ENCODE measurements at places on chromosomes 4 and X. TPM values are rescaled to one million over a fixed set of nuclear protein-coding genes. Genes with fewer than 3 reads are reported as not detected.

Gene PITX2
- 57.9 TPM for total RNA-seq

Gene SGMS2
- total RNA-seq: 14.2 TPM

Gene MPP1
- total RNA-seq: 15.1 TPM

Gene ACOX3
- total RNA-seq: 10.3 TPM

DNA sequence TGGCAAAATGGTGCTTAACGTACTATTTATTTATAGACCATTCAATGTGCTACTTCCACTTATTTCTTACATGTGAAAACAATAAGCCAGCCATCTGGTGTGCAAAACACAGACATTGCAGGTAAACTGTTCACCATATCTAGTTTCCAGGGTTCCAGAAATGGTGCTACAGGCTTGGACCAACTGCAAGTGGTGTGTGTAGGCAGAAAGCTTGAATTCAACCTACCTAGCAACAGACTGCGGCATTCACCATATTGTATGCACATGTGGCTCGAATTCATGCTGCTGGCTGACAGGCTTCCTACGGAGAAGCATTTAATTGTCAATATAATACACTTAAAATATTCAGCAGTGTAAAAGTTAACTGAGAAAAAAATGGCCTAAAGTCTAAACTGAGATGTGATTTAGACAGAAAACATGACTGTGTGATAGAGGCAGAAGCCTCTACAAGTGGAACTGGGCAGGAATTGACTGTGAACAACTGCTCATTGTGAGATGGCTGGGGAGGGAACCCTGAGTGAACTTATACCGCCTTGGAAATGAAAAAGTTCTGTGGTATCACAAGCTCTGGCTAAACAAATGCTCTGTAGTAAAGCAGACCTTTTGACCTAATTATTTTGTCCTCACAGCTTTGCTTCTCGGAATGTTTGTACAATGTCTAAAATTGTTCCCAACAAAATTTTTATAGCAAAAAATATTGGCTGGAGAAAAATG lies 434.7 kb downstream of the GRIA2 start:
- H3K36me3 ChIP-seq: no peaks in the 10 kb centered on the region
- H3K4me1 ChIP-seq: no peaks in the 10 kb centered on the region
- H3K4me3 ChIP-seq: no peak overlapping the region
- no peak for DNase-seq
- no peak overlapping the region for H3K27ac ChIP-seq

DNA sequence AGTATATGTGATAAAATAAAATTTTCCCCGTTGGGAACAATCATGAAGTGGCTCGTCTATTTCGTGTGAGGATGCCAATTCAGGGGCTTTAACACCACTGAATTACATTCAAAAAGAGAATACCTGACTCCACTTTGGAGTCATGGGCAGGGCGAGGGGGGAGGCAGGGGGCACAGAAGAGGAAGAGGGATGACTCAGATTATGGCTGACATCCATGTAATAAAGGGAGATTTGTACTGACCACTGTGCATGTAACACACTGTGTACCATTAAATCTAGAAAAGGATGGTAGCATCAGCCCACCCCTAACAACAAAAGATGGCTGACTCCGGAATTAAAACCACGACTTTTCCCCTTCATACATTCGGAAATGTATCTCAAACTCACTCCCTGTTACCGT lies 1.3 kb downstream of the SLC9A7 start:
- H3K4me1 ChIP-seq: no peaks in the 10 kb centered on the region
- DNase-seq: no peak
- no peak overlapping the region for H3K27ac ChIP-seq
- no peaks in the 10 kb centered on the region for H3K36me3 ChIP-seq
- H3K4me3 ChIP-seq: no peak overlapping the region

GRCh38 chr4:54837576-54838140 lies 179.9 kb downstream of the KIT start:
- H3K27me3 ChIP-seq: no peaks in the 10 kb centered on the region
- H3K27ac ChIP-seq: no peak overlapping the region
- H3K4me1 ChIP-seq: no peaks in the 10 kb centered on the region
- no peak for DNase-seq
- H3K4me3 ChIP-seq: no peak overlapping the region

- no peaks in the 10 kb centered on the region for H3K36me3 ChIP-seq
- no peaks in the 10 kb centered on the region for H3K27me3 ChIP-seq
- no peak overlapping the region for H3K4me3 ChIP-seq
- H3K27ac ChIP-seq: no peak overlapping the region
- no peak for DNase-seq
- H3K4me1 ChIP-seq: no peaks in the 10 kb centered on the region
These were observed 361.8 kb downstream of the PPP3CA start for GRCh38 chr4:100985576-100985975.

- H3K4me1 ChIP-seq: no peaks in the 10 kb centered on the region
- no peak overlapping the region for H3K27ac ChIP-seq
- DNase-seq: no peak
- no peaks in the 10 kb centered on the region for H3K36me3 ChIP-seq
- H3K4me3 ChIP-seq: no peak overlapping the region
These were observed 62.3 kb upstream of the PDE5A start for GRCh38 chr4:119690871-119691270.

DNA sequence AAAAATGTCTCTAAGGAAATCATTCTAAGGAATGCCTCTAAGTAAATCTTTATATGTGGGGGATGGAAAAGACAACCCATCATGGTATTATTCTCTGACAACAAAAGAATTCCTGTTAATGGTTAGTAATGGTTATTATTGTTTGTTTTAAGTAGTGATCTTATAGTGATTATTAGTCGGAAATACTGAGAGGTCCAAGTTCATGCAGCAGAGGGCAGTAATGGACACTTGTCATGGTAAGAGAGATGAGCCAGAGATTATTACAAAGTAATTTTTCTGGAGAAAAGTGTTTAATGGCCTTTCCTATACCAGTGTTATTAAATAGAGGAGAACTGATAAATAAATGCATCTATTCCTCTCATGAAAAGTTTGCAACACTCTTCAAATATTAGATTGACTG lies 8.1 kb upstream of the DKK2 start:
- H3K4me3 ChIP-seq: no peak overlapping the region
- H3K27me3 ChIP-seq: peaks cover under 1% of the 10 kb centered on the region
- no peak for DNase-seq
- H3K27ac ChIP-seq: no peak overlapping the region
- no peaks in the 10 kb centered on the region for H3K36me3 ChIP-seq
- H3K4me1 ChIP-seq: no peaks in the 10 kb centered on the region

GRCh38 chrX:19566359-19567222 lies 51.3 kb upstream of the MAP3K15 start:
- H3K36me3 ChIP-seq: no peaks in the 10 kb centered on the region
- H3K4me1 ChIP-seq: peaks cover 6% of the 10 kb centered on the region
- H3K27me3 ChIP-seq: no peaks in the 10 kb centered on the region

DNA sequence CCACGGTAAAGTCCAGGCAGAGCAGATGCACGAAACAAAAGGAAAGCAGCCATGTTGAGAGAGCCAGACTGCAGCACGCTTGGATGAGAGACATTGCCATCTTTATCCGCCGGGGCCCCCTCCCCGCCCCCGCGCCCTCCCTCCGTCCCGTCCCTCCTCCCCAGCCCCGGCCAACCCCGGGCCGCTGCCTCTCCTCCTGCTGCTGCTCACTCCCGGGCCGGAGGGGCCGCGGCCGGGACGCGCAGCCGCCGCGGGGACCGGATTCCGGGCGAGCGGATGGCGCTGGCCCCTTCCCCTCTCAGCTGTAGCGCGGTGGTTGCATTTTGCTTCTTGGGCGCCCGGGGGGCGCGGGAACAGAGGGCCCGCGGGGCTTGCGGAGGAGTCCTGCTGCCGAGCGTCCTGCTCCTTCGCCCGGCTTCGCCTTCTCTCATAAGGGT lies 542 bp downstream of the RNF150 start:
- no peak for DNase-seq
- peak overlapping the region; percentile 76 for H3K27ac ChIP-seq
- H3K27me3 ChIP-seq: no peaks in the 10 kb centered on the region
- H3K4me3 ChIP-seq: peak overlapping the region; percentile 93

DNA sequence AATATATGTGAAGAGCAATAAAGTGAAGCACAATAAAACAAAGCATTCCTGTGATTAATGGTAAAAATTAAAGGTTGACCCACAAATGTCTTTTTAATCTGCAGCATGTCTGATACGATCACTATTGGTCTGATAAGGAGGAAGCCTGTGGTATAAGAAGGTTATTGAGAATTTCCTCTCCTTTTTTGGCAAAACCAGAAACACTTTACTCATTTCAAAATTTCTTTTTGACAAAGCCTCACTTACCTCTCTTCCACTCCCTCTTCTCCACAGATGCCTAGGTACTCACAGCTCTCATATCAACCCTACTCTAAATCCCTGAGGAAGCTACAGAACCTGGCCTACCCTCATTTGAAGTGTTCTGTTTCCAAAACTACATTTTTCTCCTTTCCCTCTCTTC lies 56.1 kb downstream of the TSPAN5 start:
- no peak overlapping the region for H3K27ac ChIP-seq
- no peaks in the 10 kb centered on the region for H3K4me1 ChIP-seq
- no peak for DNase-seq

- H3K27me3 ChIP-seq: no peaks in the 10 kb centered on the region
- peak overlapping the region; percentile 98 for H3K27ac ChIP-seq
- H3K4me3 ChIP-seq: peak overlapping the region; percentile 15
- H3K4me1 ChIP-seq: peaks cover 40% of the 10 kb centered on the region
- peak; percentile 91 for DNase-seq
These were observed 54.8 kb downstream of the C4orf51 start for GRCh38 chr4:145734576-145735346.

DNA sequence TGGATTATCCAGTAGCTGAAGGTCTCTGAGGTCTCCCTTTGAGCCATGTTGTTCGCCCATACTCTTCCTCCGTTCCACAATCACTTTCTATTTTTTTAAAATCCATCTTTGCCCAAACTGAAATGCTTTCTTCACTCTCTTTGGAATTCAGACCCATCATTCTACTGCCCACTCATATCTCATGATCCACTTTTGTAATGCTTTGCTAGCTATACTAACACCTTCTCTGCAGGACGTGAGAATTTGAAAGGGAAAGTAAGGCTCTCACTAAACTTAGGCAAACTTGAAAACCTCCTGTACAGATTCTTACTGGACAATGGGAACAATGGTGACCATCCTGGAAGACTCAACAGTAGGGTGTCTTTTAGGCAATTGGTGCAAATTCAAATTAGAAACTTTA lies 8.8 kb upstream of the RTL8A start:
- H3K27ac ChIP-seq: no peak overlapping the region
- H3K27me3 ChIP-seq: peaks cover 12% of the 10 kb centered on the region
- H3K4me3 ChIP-seq: no peak overlapping the region
- DNase-seq: no peak
- no peaks in the 10 kb centered on the region for H3K36me3 ChIP-seq

GRCh38 chr4:7516773-7517144 lies 82.0 kb upstream of the PSAPL1 start:
- H3K36me3 ChIP-seq: no peaks in the 10 kb centered on the region
- no peak overlapping the region for H3K27ac ChIP-seq
- no peak overlapping the region for H3K4me3 ChIP-seq
- no peaks in the 10 kb centered on the region for H3K4me1 ChIP-seq
- no peak for DNase-seq
- H3K27me3 ChIP-seq: peaks cover 62% of the 10 kb centered on the region

GRCh38 chr4:138233313-138234034 lies 8.7 kb downstream of the SLC7A11 start:
- H3K27ac ChIP-seq: no peak overlapping the region
- no peaks in the 10 kb centered on the region for H3K27me3 ChIP-seq
- H3K4me3 ChIP-seq: no peak overlapping the region
- H3K36me3 ChIP-seq: no peaks in the 10 kb centered on the region
- DNase-seq: no peak

- H3K4me1 ChIP-seq: no peaks in the 10 kb centered on the region
- no peaks in the 10 kb centered on the region for H3K27me3 ChIP-seq
- H3K36me3 ChIP-seq: no peaks in the 10 kb centered on the region
- H3K27ac ChIP-seq: no peak overlapping the region
These were observed 57.8 kb downstream of the AFM start for GRCh38 chr4:73539386-73539785.

DNA sequence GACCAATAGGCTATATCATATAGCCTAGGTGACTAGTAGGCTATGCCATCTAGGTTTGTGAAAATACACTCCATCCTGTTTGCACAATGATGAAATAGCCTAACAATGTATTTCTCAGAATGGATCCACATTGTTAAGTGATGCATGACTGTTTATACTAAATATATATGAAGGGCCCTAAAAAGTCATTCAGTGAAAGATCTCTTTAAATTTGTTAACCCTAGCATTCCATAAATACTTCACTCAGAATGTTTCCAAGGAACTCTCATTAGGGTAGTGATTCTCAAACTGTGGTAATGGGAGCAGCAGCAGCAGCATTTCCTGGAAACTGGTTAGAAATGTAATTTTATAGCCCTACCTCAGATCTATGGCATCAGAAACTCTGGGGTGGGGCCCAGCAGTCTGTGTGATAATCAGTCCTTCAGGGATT lies 74.9 kb downstream of the PRRG1 start:
- H3K27me3 ChIP-seq: no peaks in the 10 kb centered on the region
- H3K4me3 ChIP-seq: no peak overlapping the region
- no peak for DNase-seq
- H3K27ac ChIP-seq: peak overlapping the region; percentile 39

- H3K36me3 ChIP-seq: no peaks in the 10 kb centered on the region
- no peak overlapping the region for H3K4me3 ChIP-seq
- H3K27me3 ChIP-seq: no peaks in the 10 kb centered on the region
- no peak overlapping the region for H3K27ac ChIP-seq
- H3K4me1 ChIP-seq: no peaks in the 10 kb centered on the region
- no peak for DNase-seq
These were observed 9.3 kb downstream of the DMP1 start for GRCh38 chr4:87659247-87659931.

DNA sequence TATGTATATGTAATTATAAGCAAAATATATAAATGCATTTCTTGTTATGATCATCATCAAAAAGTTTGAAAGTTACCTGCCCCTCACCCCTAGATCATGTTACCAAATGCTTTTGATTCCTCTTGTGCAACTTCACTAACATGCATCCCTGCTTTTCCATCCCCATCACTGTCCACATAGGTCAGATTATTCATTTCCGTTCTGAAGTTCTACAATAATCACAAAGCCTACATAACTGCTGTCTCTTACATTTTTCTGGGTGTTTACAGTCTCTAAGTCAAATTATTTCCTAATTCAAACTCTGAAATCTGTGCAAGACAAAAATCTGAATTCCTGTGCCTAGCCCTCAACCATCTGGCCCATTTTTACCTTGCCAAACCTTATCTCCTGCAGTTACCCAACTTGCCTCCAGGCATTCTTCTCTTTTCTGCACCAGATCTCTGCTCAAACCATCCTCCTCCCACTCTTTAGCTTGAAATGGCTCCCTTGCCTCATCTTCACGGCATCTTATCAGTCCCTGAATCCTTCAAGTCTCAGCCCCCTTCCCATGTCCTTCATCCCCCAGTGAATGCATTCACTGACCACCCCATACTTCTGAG lies 42.4 kb upstream of the SLC39A8 start:
- no peaks in the 10 kb centered on the region for H3K4me1 ChIP-seq
- no peaks in the 10 kb centered on the region for H3K27me3 ChIP-seq
- no peaks in the 10 kb centered on the region for H3K36me3 ChIP-seq
- DNase-seq: no peak
- H3K4me3 ChIP-seq: no peak overlapping the region
- no peak overlapping the region for H3K27ac ChIP-seq

DNA sequence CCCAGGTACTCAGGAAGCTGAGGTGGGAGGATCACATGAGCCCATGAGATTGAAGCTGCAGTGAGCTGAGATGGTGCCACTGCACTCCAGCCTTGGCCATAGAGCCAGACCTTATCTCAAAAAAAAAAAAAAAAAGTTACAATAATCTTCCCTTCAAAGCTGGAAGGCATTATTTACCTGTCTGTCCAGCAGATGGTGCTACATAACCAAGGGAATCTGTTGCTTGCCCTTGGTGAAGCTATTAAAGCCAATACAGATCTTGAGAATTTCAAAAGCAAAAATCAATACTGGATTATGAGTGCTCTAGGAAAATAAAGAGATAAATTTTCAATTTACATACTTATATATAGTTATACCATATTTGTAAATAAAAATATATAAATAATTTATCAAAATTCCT lies 25.9 kb downstream of the PKD2 start:
- no peak overlapping the region for H3K27ac ChIP-seq
- peaks cover 2% of the 10 kb centered on the region for H3K4me1 ChIP-seq
- H3K4me3 ChIP-seq: no peak overlapping the region
- H3K27me3 ChIP-seq: no peaks in the 10 kb centered on the region
